ENCODE measurements at places on chromosomes 2 and 18. TPM values are rescaled to one million over a fixed set of nuclear protein-coding genes. Genes with fewer than 3 reads are reported as not detected.

Gene LIMS4
- total RNA-seq, result 3.8 TPM

Gene NDUFB3
- 112 TPM for total RNA-seq

Gene UGT1A10
- not detected for total RNA-seq

Gene TTR
- total RNA-seq, result 0.27 TPM

Gene EFHD1
- total RNA-seq, result 7.0 TPM

Gene ITM2C
- total RNA-seq, result 101 TPM

Gene TMEM169
- 2.8 TPM for total RNA-seq

Gene IL37
- total RNA-seq, result not detected

GRCh38 chr2:160825433-160825832 is 331.8 kb upstream of the RBMS1 start:
- no peak for DNase-seq

GRCh38 chr2:127862228-127862627 is 4.3 kb upstream of the POLR2D start:
- DNase-seq, result no peak

- DNase-seq, result peak; percentile 94
Measured at GRCh38 chr18:812376-813171, 532 bp upstream of the YES1 start.

GRCh38 chr2:31429759-31430438 is 15.4 kb upstream of the XDH start:
- DNase-seq, result no peak

DNA sequence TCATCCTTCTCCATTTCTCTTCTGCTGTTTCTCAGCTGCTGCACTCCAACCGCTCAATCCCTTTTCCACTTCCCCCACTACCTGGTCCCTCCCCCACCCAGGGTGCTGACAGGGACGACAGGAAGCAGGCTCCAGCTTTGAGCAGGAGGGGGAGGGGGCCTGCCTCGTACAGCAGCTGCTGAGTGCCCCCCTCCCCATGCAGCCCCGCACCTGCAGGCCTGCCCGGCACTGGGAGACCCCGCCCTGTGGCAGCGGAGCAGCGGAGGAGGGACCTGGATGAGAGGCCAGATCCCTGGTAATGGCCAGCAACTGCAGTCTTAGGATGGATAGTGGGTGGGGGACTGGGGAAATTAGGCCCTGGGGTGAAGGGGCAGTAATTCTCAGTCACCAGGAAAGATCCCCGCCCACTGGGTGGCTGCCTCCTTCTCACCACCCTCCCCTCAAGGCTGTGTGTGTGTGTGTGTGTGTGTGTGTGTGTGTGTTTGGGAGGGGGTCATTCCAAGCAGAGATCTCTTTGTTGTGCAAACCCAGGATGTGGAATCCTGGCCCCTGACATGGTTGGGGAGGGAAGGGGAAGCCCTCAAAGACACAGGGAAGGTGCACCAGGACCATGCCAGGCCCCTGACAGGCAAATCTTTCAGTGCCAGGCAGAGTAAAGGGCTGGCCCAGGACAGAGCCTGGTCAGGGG is 6.8 kb upstream of the CRYBA2 start:
- no peak for DNase-seq

DNA sequence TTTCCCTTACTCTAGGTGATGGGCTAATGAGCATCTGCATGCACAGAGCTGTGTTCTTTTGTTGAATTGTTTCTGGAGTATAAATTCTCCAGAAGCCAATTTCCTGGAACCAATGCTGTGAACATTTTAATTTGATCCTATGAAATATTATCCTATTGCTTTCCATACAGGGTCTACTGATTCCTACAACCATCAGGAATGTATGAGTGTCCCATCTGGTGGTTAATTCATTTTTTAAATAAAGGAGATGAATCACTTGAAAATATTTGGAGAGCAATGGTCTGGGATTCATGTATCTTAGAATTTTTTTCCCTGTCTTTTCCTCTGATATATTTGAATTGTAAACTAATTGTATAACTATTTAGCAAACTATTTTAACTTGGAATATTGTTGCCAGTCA is 14.0 kb downstream of the KIF5C start:
- DNase-seq, result no peak

- no peak for DNase-seq
Measured at GRCh38 chr2:131055169-131056065, 37.8 kb downstream of the FAM168B start.

- no peak for DNase-seq
Measured at GRCh38 chr18:77341527-77342325, 92.1 kb downstream of the GALR1 start.

DNA sequence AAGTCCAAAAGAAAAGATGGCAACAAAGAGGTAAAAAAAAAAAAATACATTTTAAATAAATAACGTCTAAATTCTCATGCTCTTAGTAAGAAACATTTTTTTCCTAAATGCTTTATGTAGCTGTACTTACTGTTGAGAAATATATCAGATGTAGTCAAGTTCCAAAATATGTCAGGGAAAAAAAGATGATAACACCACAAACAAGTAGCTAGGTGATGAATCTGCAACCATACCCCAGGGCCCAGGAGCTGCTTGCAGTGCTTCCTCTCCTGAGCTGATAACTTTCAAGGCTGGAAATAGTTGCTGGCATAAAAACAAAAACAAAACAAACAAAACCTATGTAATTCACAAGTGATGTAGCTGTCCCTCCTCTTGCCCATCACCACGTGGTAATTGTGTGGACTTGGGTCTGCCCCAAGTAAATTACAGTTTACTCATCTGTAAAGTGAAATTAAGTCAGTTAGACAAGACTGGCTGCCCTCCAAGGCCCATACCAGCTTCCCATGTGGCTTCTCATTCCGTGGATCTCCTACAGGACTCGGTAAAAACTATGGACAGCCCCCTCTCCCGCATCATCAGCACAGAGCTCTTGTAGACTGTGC is 82.6 kb downstream of the SP100 start:
- no peak for DNase-seq

DNA sequence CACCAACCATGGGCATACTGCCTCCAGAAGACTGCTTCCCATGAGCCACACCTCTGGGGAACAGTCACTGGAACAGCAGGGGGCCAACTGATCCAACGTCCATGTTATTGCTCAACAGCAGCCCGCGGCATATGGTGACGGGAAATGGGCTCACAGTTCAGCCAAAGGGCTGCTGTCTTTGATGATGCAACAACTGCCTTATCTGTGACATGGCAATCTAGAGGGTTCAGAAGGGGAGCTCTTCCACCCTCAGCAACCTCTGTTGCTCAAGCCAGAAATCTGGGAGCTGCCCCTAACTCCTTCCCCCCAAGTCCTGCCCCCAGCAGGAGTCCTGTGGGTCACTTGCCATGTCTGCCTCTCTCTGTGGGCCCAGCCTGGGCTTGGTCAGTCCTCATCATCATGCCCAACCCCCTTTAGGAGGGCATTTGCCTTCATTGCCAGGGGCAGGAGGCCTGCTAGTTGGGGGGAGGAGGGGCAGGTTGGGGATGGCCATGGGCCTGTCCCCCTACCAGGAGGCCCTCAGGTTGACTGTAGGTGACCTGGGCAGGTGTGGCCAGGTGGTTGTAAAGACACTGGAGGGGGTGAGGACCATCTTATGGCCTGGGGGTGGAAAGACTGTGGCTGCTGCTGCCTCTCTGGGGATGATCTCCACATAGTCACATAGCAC is 212.9 kb downstream of the CYP26B1 start:
- no peak for DNase-seq

- no peak for DNase-seq
Measured at GRCh38 chr2:53739032-53739431, 28.6 kb upstream of the CHAC2 start.

- peak; percentile 66 for DNase-seq
Measured at GRCh38 chr2:113283704-113284284, 5.1 kb upstream of the PAX8 start.

DNA sequence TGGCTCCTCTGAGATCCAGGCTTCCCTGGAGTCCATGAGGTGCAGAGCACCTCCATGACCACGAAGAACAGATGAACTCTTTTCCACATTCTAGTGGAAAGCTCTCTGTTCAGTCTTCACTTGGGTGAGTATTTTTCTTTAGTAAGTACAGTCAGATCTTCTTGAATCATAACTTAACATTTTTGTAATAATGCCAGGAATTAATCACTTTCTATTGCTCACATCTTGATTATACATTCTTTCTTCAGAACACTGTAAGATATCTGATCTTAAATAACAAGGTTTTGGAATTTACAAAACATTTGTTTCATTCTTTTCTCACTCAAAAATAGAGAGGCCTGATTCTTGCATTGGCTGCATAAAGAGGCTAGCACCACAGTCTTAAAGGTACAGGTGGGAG is 45.4 kb upstream of the RND3 start:
- no peak for DNase-seq

- DNase-seq, result no peak
Measured at GRCh38 chr2:439556-440402, 151.9 kb upstream of the ALKAL2 start.

DNA sequence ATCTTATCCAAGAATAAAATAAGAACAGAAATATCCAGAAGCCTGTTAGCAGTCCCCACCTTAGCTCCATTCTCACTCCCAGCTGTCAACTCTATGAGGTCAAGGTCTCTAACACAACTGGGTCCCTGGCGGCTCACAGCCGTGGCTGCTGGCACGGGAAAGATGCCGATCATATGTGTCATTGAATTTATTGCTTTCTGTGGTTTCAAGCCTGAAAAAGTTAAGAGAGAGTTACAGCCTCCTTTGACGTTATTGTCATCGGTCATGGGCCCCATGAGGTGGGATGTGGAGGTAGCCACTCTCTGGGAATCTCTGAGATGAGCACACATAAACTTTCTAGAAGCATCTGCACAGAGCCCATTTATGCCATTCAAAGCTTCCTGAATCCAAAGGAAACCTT is 28.7 kb upstream of the CABLES1 start:
- no peak for DNase-seq

- DNase-seq, result no peak
Measured at GRCh38 chr2:102453501-102453900, 19.5 kb upstream of the SLC9A4 start.

- no peak for DNase-seq
Measured at GRCh38 chr2:10865841-10866240, 45.9 kb upstream of the KCNF1 start.

DNA sequence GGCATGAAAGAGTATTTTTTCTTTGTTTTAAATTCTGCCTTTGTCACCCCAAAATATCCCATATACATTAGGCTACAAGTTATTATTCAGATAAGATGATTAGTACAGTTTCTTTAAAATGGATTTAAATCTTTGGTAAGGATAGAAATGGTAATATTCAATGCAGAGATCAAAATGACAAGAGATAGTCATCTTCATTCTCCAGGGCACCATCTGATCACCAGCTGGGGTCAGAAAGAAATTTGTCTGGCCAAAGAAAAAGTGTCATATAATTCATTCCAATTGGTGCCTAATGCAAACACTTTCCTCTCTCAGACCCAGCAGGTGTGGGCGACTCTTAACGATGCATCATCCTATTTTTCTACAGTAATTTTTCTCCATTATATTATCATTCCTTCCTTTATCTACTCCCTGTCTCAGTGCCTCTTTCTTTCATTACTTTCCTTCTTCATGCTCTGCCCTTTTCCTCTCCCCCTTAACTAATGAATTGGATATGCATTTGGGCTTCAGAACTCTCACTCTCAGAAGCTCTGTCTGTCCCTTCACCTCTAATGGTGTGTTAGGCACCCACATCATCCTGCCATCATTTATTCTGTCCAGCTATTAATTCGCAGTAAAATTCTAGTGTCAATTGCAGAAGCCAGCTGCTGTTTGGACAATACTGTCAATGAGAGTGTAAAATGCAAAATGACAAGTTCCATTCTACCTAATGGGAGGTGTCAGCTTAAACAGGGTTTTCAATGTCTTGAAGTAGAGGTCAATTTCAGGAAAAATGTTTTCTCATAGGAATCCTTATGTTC is 570.5 kb downstream of the TDRD15 start:
- DNase-seq, result no peak

- no peak for DNase-seq
Measured at GRCh38 chr2:205076405-205076804, 531.1 kb downstream of the PARD3B start.

- no peak for DNase-seq
Measured at GRCh38 chr2:88831792-88832248, 140.3 kb downstream of the RPIA start.

DNA sequence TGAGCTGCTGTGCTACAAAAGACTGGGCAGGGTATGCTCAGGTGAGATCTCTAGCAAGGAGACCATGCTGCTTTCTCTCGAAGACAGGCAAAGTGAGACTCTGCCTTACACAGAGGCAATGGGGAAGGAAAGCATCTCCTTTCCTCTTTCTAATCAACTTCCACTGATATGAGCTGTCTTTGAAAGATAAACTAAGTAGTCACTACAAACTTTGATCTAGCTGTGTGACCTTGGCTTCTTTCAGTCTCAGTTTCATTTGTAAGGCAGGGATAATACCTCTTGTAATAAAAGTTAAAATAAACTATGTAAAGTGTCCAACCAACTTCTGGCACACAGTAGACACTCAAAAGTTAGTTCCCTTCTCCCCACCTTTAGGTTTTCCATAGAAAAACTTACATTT is 7.5 kb downstream of the CCDC93 start:
- no peak for DNase-seq

DNA sequence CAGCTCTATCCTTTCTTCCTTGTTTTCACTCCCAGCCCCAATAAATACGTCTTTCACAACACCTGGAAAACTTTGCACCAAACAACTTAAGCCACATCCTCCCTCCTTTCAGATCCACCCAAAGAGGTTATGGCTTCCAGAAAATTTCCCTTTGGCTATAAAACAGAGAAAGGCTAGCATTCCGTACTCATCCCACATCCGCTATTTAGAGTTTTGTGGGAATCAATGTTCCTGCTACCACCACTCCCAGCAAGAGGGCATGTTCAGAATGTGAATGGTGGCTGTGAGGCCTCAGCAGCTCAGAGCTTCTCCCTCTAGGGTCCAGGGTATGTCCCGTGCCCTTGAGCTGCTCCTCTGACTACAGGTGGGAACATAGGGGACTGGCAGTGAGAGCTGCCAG is 214.6 kb downstream of the NCK2 start:
- no peak for DNase-seq

- no peak for DNase-seq
Measured at GRCh38 chr2:240178564-240178963, 38.1 kb upstream of the OTOS start.

GRCh38 chr2:74919827-74920226 is 38.6 kb upstream of the POLE4 start:
- peak; percentile 42 for DNase-seq

DNA sequence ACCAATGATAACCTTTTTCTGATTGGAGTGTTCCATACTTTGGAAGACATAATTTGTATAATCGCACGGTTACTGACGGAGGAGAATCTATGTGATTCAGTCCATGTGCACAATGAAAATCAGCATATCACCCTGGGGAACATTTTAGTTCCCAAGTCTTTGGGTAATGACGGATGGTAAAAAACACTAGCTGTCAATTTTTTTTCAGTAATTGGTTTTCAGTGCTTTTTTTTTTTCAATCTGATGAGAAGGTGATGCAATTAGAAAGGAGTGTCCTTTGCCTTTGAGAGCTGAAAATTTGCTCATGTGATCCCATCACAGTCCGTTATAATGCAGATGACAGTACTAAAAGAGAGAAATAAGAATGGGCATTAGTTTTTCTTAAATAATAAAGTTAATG is 51.9 kb upstream of the THOC1 start:
- DNase-seq, result no peak

GRCh38 chr2:66704786-66705185 is 269.9 kb downstream of the MEIS1 start:
- no peak for DNase-seq
